ENCODE measurements at places on chromosomes 2 and 18.

GRCh38 chr18:3448838-3449511 lies 997 bp upstream of the TGIF1 start:
- DNase-seq, result no peak

DNA sequence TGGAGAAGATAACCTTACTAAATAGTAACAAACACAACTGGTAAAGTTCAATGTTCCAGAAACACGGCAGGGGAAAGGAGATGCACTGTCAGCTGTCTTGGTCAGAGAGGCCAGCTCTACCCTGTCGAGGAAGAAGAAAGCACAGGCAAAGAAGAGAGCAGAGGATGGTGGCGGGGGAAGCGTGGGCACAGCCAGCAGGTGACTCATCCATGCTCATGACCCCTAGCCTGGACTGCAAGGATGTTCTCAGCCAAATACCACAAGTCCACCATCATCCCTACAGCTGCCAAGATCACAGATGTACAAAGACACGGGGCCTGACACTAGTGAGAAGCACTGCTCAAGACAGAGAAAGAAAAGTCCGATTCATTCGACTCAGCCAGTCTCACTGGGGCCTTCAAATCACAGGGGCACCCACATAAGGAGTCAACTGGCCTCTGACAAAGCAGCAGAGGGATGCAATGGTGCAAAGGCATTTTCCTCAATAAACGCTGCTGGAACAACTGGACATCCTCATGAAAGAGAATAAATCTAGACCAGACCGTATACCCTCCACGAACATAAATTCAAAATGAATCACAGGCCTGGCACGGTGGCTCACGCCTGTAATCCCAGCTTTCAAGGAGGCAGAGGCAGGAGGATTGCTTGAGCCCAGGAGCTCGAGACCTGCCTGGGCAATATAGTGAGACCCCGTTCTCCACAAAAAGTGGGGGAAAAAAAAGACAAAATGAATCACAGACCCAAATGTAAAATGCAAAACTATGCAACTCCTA lies 5.6 kb downstream of the DTYMK start:
- DNase-seq, result peak; percentile 95

DNA sequence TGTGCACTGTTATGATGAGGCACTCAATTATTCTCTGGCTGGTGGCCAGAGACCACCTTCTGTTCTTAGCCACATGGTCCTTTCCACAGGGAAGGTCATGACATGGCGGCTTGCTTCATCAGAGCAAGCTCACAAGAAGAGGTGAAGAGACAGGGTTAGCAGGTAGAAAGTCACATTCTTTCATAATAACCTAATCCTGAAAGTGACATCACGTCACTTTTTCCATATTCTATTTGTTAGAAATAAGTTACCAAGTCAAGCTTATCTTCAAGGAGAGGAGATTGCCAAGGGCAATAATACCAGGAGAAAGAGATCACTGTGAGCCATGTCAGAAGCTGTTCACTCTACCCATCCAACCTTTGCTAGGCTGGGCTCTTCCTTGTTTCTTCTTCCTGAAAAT lies 139.4 kb downstream of the OSR1 start:
- no peak for DNase-seq

GRCh38 chr2:138503087-138503442 lies 1.5 kb downstream of the SPOPL start:
- peak; percentile 13 for DNase-seq

DNA sequence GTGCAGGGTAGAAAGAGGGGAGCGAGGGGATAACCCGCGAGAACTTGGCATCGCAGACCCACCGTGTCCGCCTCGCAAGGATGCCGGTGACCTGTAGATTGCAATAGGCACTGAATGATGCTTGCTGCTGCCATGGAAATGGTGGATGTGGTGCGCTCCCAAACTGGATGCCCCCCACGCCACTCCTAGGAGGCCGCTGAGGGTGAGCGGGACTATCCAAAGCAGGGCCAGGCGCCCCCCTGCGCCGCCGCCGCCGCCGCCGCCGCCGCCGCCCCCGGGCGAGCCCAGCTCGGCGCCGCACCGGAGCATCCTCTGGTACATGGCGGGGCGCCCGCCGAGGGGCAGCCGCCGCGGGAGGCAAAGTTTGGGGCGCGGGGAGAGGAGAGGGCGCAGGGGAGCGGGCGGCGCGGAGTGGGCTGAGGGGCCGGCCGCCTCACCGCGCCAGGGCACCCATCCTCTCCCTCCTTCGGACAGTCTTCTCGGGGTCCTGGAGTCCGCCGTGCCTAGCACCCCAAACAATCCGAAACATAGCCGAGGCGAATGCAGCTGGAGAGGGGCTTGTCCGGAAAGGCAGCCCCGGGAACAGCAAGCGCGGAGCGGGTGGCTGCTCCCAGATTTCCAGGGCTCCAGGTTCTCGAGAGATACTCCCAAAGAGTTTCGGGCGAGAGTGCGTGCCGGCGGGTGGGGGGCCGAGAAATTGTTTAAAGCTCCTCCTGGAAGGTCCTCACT lies 685.1 kb downstream of the NRXN1 start:
- peak; percentile 5 for DNase-seq

- no peak for DNase-seq
These were observed 2.5 kb upstream of the ANKRD39 start for GRCh38 chr2:96860065-96861029.

DNA sequence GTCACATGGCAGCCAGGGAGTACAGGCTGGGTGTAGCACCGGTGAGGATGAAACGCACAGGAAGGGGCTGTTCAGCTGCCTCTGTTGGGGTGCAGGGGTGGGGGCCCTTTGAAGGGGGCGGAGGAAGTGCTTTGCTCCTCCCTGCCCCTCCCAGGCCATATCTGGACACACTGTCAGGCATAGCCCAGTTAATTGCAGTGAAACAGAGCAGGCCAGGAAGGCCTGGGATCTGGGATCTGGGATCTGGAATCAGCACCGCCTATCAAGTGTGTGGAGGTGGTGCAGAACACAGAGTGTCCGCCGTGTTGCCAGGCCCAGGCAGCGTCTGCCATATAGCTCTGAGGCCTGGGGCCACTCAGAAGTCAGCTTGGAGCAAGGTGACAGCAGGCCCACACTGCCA lies 119.3 kb upstream of the MSH2 start:
- DNase-seq, result no peak

GRCh38 chr2:148592791-148593190 lies 51.8 kb upstream of the EPC2 start:
- DNase-seq, result no peak

DNA sequence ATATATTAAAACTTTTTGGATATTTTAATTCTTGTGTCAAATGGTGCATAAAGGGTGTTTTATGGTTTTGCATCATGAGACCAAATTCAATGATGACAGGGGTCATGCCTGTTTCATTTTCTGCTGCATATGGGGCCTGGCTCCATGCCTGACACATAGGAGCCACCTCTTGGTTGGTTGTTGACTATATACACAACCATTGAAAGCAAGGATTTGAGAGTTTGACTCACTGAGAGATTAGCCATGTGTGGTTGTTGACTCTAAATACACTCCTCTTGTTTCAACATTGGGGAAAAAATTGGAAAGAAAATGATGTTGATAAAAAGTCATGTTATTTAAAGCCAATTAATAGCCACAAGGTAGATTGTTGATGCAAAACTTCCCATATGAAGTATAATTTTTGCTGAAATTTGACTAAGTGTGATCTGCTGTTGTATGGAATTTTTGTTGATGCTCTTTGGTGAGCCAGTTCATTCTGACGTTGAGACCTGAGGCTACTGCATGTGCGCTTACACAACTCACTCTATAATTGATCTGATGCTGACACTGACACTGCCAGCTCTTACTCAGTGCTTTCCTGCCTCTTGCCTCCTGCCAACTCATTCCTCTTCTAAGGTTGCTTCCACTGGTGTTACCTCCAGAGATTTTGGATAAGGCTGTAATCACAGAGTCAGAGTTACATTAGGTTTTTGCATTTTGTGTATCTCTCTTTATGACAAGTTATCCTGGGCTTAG lies 446.2 kb upstream of the SLC14A2 start:
- DNase-seq, result no peak

DNA sequence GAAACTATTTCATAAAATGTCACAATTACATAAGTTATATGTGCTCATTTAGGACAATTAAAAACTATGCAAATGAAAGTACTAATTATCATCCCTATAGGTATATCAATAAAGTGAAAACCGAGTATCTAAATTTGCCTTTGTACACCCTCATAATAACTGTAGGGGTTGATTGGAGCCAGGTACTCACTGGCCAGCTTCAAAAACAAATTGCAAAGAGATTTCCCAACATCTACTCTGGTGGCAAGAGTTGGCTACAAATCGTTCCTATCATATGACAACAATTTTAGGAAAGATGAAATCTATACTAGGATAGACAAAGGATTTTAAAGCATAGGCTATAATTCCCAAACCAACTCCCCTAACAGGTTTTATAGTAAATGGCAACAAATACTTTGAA lies 556.4 kb downstream of the LRRTM4 start:
- DNase-seq, result no peak

DNA sequence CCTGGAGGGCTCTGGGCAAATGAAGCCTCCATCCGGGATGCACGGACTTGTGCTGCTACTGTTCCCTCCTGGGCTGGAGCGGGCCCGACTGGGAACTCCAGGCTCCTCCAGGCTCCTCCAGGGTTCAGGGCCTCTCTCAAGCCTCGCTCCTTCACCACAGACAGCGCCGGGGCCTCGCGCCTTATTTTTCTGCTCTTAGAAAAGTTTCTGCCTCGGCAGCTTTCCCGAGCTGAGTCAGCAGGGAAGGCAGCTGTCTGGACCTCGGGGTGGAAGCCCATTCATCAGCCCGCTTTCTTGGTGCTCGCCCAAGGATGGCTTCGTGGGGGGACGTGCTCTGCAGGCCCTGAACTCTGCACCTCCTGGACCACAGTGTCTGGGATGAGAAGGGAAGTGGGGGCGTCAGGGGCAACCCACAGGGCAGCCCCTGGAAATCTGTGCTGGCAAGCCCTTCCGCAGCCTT lies 12.9 kb upstream of the TEX51 start:
- DNase-seq, result peak; percentile 31

DNA sequence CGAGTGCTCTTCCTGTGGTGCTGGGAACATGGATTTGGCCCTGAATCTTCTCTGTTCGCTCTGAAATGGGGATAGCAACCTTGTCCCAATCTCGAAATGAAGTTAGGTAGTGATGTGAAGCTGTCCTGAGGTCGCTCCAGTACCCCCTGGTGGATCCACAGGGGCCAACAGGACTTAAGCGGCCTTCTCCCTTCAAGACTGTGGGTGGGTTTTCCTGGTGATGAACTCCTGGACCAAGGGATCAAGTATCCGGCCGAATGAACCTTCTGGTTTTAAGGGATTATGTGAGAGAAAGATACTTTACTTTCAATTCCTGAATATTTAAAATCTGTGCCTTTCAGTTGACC lies 156.5 kb downstream of the NAPG start:
- DNase-seq, result no peak

- DNase-seq, result no peak
These were observed 83.8 kb downstream of the AGAP1 start for GRCh38 chr2:235577404-235578330.
